NCI-H226 (cell line): ENCODE measurements at places on chromosomes 3 and 15.

DNA sequence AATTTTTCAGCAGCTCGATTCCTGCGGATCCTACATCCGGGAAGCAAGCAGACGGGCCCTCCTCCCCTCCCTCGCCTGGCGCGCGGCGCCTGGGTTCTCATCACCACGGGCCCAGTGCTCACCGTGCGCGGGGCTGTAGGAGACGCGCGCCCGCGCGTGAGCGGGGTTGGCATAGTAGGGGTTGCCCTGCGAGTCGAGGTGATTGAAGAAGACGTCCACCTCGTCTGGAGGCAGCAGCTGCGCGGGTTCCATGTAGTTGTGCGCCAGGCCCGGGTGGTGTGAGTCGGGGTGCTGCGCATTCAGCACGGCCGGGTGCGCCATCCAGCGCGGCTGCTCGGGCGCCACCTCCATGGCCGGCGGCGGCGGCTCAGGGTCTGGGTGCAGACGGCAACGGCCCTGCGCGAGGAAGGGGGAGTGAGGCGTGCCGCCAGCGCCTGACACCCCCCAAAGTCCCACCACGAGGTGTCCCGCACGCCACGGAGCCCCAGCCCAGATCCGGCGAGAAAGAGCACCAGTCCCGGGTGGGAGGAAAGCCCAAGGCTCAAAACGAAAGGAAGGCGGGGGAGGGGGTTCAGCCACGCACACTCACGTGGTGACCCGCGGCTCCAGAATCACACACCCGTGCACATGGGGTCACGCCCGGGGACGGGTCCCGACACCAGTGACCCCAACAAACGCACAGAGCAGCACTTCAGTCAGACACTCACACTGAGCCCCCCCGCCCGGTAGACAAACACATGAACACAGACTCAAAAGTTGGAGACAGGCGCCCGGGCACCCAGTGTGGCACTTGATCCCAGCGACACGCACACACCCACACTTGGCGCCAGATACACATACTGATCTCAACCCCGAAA, 6.1 kb downstream of the GATA2 start:
- DNase-seq: peak; percentile 20

DNA sequence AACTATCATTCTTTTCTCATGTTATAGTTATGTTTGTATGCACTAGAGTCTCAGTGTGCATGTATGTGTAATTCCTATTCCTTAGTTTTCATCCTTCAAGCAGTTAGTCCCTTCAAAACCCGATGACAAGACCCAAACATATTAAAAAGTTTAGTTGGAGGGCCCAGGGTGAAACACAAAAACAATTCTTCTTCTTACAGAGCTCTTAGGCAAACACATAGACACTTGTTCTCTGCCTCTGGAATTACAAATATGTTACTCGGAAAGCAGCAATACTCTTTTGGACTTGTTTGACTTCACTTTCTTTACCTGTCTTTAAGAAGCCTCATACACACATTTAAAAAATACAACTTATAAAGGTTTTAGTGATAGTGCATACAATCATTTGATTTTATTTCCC, 763 bp upstream of the CNTN6 start:
- no peak for DNase-seq

DNA sequence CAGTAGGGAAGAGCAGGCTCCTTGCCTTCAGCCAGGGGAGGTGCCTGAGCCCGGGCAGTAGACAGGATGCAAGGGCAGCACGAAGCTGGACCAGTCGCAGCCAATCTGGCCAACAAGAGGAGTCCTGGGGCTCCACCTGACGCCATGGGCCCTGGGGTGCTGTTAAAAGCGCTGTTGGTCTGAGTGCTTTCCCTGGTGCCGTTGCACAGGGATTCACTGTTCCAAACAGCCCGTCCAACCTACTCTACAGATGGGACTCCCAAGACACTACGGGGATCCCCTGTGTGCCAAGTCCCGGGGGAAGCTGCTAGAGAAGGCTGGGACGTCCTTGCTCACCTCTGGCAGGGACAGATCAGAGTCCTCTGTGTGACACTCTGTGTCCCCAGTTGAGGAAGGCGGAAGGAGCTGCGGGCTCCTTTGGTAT, 632 bp downstream of the CTSH start:
- DNase-seq: no peak

- no peak for DNase-seq
Measured at GRCh38 chr3:54185740-54186139, 63.4 kb downstream of the CACNA2D3 start.

DNA sequence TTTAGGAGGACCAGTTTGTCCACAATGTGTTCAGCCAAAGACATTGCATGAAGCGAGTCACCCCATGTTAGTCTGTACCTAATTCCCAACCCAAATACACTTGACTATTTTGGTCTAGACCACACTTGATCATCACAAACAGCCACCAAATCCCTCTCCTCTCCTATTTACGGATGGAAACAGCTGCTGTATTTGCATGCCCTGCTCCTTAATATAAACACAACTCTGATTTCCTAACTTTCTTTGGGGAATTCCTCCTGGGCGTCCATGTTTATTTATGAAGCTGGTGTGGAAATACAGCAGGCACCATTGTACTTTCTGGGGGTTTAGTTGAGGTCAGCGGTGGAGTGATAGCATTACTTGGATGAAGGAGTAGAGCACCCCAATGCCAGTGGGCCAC, 235.2 kb downstream of the TLE3 start:
- peak; percentile 26 for DNase-seq

DNA sequence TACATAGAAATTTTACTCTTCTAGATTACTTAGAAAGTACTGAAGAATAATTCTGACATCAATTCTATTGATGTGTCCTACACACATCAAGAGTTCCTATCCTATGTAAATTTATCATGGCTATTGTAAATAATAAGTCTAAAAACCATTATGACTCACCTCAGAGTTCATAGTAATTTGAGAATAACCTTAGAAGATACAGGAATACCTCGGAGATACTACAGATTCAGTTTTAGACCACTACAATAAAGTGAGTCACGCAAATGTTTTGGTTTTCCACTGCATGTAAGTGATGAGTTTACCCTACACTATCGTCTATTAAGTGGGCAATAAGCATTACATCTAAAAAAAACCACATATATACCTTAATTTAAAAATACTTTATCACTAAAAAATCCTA, 74.8 kb downstream of the NR1I2 start:
- no peak for DNase-seq

DNA sequence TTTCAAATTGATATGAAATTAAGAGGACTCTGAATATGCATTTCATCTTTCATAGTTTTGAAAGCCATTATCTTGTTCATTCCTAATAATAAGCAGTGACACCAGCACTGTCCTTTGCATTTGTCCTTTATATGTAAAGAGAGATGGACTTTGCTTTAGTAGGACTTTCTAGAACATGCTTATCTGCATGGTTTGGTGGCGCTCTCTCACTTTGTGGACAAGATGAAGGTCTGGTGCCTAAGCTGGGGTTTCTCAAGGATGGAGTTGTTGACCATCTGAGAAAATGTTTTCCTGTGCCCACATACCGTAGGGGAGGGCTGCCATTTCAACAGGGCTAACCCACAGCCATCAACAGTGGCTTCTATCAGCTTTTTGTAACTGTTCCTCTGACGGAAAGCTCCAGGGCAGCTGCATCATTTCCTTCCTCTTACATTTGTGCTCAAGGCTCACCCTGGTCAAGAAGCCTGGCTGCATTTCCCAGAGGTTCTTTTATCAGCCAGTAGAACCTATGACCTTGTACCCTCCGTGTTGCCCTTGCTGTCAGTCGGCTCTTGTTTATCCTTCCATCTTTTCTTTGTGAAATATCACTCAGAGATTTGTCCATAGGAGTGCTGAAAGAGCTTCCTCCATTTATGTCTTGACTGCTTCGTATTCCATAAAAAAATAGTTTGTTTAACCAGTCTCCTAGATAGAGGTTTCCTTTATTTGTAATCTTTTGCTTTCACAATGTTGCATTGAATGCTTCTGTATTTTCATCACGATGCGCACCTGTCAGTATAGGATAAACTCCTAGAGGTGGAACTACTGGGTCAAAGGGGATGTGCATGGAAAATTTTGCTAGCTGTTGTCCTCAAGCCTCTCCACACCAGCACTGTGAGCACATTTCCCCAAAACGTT, 44.6 kb downstream of the ABHD2 start:
- DNase-seq: no peak

DNA sequence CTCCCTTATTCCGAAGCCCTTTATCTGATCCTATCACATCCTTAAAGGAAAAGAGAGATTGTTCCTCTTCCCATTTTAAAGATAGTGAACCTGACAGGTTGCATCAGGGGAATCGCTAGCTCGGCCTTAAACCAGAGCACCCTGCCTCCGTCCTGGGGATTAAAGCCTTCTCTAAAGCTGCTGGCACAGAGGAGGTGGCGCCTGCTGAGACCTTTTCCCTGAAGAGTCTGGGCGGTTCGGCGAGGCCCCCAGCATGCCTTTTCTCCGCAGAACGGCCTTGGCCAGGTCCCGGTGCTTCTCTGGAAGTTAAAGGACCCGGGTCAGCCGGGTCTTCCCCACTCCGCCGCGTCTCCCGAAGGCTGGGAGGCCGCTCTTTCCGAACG, 593 bp downstream of the FAM219B start:
- no peak for DNase-seq
